ENCODE measurements at places on chromosomes 4 and X. TPM values are rescaled to one million over a fixed set of nuclear protein-coding genes. Genes with fewer than 3 reads are reported as not detected.

APELA gene
- not detected for polyA plus RNA-seq

PROM1 gene
- polyA plus RNA-seq, result 1.2 TPM

TRAPPC11 gene
- 17.3 TPM for polyA plus RNA-seq

DNA sequence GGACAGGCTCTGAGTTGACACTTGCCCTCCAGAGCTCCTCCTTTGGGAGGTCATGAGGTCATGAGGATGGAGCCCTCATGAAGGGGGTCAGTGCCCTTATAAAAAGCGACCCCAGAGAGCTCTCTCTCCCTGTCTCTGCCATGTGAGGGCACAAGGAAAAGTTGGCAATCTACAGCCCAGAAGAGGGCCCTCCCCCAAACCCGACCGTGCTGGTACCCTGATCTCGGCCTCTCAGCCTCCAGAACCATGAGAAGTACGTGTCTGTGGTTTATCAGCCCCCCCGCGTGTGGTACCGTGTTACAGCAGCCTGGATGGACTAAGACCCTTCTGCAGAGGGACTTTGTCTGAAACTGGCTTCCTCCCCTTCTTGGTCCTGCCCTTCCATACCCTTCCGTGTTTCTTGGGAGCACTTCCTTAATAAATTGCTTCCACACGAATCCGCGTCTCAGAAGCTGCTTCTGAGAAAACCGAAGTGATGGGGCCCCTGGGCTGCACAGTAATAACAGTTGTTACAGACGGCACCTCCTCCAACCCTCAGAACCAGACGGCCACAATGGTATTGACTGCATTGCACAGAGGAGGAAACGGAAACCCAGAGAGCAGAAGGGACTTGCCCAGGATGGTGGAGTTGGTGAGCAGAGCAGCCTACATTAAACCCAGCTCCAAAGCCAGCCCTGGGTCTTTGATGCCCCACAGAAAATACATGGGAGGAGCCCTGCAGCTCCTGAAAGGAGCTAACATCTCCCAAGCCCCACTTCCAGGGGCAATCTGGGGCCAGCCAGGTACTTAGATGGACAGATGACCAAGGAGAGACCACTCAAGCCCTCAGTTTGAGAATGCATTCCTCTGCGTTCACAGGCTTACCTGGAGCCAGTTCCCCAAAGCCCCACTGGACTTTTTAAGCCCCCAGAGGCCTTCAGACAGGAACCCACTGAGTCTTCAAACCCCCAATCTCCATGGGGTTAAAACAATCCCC lies 242.7 kb downstream of the BCOR start:
- H3K27ac ChIP-seq, result no peak overlapping the region
- DNase-seq, result no peak
- peak overlapping the region; percentile 23 for H3K4me3 ChIP-seq
- no peaks in the 10 kb centered on the region for H3K27me3 ChIP-seq
- H3K4me1 ChIP-seq, result peaks cover 17% of the 10 kb centered on the region

- no peak for DNase-seq
- no peaks in the 10 kb centered on the region for H3K36me3 ChIP-seq
- peak overlapping the region; percentile 89 for H3K27ac ChIP-seq
- no peak overlapping the region for H3K4me3 ChIP-seq
- H3K27me3 ChIP-seq, result no peaks in the 10 kb centered on the region
Measured at GRCh38 chrX:131752493-131753198, 208.8 kb downstream of the OR13H1 start.

GRCh38 chrX:9647431-9647830 lies 118.2 kb downstream of the GPR143 start:
- H3K4me1 ChIP-seq, result peaks cover 3% of the 10 kb centered on the region
- H3K4me3 ChIP-seq, result no peak overlapping the region
- H3K36me3 ChIP-seq, result no peaks in the 10 kb centered on the region
- H3K27ac ChIP-seq, result peak overlapping the region; percentile 65

- no peak overlapping the region for H3K4me3 ChIP-seq
- no peaks in the 10 kb centered on the region for H3K27me3 ChIP-seq
- DNase-seq, result no peak
- no peaks in the 10 kb centered on the region for H3K36me3 ChIP-seq
Measured at GRCh38 chrX:40343319-40343718, 237.5 kb upstream of the ATP6AP2 start.

DNA sequence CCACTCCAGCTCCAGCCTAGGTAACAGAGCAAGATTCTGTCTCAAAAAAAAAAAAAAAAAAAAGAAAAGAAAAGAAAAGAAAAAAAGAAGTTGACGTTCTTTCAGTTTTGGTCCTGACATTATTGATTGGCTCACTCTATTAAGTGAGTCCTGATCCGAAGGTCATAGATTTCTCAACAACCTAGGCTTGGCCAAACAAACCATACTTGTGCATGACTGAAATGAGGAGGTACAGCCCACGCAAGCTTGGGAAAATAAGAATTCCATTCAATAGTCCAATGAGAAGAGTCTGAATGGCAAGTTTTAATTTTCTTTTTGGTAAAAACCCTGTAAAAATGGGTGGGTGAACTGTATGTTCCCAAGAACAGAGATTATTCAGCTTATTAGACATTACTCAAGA lies 3.2 kb upstream of the ETNPPL start:
- H3K36me3 ChIP-seq, result no peaks in the 10 kb centered on the region
- H3K4me3 ChIP-seq, result no peak overlapping the region
- H3K27ac ChIP-seq, result no peak overlapping the region
- H3K4me1 ChIP-seq, result no peaks in the 10 kb centered on the region
